ENCODE measurements at places on chromosomes 4 and X. TPM values are rescaled to one million over a fixed set of nuclear protein-coding genes. Genes with fewer than 3 reads are reported as not detected.

Gene HSFX4
- total RNA-seq, result not detected

Gene RGN
- not detected for total RNA-seq

Gene GRIA3
- not detected for total RNA-seq

Gene PLXNA3
- total RNA-seq, result 38.4 TPM

Gene STS
- total RNA-seq, result 1.9 TPM

Gene LUZP4
- not detected for total RNA-seq

Gene ARHGAP24
- total RNA-seq, result not detected

Gene DTHD1
- 1.9 TPM for total RNA-seq

Gene FREM3
- not detected for total RNA-seq

Gene CCDC149
- not detected for total RNA-seq

Gene TCEAL3
- total RNA-seq, result 4.5 TPM

Gene DOK7
- total RNA-seq, result not detected

Gene NAT8L
- total RNA-seq, result 0.65 TPM

Gene NPY2R
- total RNA-seq, result not detected

Gene USP9X
- total RNA-seq, result 52.0 TPM

Gene SPIN2A
- 0.34 TPM for total RNA-seq

Gene FAM47A
- not detected for total RNA-seq

Gene SYTL4
- total RNA-seq, result not detected

Gene WWC2
- 1.3 TPM for total RNA-seq

Gene GNL3L
- total RNA-seq, result 95.6 TPM

Gene PRKX
- 53.6 TPM for total RNA-seq
